ENCODE measurements at places on chromosomes 6 and 20.

- DNase-seq, result no peak
Observed at GRCh38 chr6:44642870-44643522, 255.5 kb downstream of the CDC5L start.

DNA sequence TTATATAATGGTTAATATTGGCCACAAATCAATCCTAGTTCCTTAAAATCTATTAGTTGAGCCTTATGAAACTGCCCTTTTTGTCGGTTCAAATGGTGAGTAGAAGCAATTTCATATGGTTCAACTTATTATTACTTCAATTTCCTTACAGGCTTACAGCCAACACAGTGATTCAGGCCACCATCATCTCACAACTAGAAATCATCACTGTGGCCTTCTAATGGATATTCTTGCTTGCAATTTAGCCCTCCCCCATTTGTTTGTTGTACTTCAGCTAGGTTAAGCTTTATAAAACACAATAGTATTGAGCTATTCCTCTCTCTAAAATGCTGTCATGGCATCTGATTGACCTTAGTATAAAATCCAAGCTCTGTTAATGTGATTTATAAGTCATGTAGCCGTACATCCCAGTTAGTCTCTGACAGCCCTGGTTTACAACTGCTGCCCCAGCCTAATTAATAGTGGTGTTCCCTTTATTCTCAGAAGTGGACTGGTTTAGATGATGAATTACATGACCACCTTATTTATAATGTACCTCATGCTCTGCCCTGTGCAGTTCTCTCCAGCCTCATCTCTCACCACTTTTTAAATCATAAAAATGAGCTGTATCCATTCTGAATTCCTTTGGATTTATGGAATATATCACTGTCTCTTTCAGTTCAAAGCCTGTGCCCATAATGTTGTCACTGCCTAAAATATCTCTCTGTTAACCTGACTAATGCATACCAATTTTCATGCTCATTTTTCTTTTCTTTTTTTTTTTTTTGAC, 36.7 kb downstream of the LAMA2 start:
- DNase-seq, result no peak

DNA sequence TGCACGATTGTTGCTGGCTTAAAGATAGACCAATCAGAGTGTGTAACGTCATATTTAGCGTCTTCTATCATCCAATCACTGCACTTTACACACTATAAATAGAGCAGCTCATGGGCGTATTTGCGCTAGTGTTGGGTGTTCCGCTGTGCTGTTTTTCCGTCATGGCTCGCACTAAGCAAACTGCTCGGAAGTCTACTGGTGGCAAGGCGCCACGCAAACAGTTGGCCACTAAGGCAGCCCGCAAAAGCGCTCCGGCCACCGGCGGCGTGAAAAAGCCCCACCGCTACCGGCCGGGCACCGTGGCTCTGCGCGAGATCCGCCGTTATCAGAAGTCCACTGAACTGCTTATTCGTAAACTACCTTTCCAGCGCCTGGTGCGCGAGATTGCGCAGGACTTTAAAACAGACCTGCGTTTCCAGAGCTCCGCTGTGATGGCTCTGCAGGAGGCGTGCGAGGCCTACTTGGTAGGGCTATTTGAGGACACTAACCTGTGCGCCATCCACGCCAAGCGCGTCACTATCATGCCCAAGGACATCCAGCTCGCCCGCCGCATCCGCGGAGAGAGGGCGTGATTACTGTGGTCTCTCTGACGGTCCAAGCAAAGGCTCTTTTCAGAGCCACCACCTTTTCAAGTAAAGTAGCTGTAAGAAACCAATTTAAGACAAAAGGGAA, 57.9 kb downstream of the TRIM38 start:
- peak; percentile 35 for DNase-seq

DNA sequence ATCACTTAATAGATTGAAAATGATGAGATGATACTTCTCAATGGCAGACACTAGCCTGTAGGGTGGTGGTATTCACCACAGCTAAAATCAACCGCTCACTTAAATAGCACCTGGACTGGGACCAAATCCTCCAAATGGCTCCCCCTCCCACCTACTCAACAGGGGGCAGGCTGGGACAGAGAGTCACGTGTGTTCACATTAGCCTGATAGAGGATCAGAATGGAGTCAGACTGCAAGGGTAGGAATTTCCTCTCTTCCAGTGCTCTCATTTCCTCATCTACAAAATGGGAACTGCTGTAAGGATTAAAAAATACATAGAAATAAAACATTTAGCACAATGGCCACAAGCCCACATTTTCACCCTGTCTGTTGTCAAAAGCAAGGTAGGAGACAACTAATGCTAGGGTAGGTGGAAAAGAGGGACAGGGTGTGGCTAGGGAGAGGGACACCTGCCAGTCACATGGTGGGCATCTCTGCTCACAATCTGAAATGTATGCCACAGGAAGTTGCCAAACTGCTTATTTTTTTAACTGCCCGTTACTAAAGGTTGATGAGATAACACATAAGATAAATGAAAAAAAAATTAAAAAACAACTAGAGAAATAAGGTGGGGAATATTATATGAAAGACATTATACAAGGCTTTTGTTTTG, 55.3 kb downstream of the BACH2 start:
- DNase-seq, result no peak

DNA sequence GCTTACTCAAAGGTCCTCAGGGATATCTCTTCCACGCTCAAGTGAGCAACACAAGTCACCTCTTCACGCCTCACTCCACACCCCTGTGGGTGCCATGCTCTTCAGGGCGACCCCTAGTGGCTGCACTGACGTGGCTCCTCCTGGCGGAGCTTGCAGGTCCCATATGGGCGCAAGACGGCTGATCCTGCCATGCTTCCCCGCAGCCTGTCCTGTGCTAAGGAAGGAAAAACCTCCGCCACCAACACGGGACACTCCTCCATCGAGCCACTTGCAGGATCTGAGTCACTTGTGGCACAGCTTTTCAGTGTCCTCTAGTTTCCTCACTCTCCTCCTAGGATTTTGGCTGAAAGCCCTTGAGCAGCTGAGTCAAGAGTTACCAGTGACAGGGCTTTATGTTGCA, 90.7 kb downstream of the KHDC1L start:
- no peak for DNase-seq

GRCh38 chr20:63417097-63417737, 55.2 kb downstream of the KCNQ2 start:
- no peak for DNase-seq

DNA sequence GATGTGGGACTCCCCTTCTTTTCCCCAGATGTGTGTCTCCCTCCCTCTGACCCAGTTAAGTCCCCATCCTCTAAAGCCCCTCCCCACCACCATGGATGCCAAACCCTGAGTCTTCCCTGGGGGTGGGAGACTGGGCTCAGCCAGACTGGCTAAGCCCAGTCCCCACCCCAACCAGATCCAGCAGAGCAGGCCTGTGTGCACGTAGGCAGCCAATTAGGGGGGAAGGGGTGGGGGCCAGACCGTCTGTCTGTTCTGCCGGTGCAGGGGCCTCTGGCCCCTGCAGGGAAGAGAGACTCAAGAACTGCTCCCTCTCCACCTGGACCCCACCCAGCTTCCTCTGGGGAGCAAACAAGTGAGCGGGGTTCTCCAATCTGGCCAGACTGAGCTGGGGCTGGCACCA, 605 bp downstream of the COX4I2 start:
- no peak for DNase-seq

DNA sequence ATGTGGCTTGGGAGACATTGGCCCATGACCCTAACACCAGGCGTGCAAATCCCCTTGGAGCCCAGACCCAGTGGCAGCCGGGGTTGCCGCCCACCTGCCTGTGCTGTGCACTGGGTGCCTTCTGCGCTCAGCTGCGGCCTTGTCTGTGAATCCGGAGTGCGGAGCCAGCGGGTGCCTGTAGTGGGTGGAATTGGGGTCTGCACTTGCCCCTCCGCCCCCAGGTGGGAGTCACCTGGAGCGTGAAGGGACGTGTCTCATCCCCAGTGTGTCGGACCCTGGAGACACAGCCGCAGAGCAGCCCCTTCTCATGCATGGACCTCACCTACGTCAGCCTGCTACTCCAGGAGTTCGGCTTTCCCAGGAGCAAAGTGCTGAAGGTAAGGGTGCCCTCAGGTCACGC, 22.9 kb upstream of the PYGB start:
- DNase-seq, result no peak

- DNase-seq, result no peak
Observed at GRCh38 chr6:124026694-124027093, 223.0 kb downstream of the NKAIN2 start.

DNA sequence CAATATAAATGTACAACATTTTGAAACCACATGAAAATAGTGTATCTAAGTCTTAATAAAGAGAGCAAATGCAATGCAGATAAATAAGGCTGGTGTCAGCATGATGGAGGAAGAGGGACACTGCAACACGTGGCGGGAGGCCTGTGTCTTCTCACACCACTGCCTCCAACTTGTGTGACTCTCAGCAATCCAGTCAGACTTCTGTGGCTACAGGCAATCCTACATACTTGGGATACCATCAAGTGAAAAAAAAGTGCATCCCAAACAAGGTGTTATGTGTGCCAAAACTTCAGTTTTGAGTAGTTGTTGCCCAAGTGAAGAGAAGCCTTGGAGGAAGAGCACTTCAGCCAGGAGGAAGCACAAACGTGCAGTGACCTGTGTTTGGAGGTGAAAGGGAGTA, 68.6 kb downstream of the PKIB start:
- DNase-seq, result no peak

- no peak for DNase-seq
Observed at GRCh38 chr6:34115403-34115795, 30.5 kb downstream of the GRM4 start.

- no peak for DNase-seq
Observed at GRCh38 chr6:41722969-41723529, 12.4 kb downstream of the TFEB start.

DNA sequence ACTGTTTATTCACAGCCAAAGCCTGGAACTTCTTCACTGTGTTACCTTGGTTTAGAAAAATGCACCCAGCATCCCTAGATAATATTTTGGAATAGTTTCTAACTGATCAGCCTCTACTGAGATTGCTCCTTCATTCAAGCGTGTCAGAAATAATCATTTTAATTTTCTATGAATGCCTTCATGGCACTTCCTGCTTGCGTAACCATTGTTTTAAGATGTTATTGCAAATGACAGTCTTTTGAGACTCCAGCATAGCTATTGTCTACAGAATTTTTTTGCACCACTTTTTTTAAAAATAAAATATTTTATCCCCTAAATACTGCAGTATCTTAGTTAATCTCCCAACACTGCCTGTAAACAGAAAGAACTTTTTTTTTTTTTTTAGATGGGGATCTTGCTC, 213.1 kb downstream of the PHACTR1 start:
- no peak for DNase-seq

GRCh38 chr6:108161724-108162282, 4.0 kb upstream of the NR2E1 start:
- no peak for DNase-seq

DNA sequence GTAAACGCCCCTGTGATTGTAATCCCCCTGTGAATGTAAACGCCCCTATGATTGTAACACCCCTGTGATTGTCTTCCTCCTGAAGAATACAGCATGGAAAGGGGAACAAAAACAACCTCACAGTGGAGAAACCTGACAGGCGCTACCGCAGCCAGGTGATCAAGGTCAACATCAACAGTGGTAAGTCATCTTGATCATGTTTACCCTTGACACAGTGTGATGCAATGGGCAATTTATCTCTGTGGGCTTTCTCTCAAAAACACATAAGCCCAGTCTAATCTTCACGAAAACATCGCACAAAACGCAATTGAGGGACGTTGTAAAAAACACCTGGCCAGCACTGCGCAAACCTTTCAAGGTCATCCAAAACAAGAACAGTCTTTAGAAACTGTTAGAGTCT, 277.2 kb downstream of the PRKN start:
- no peak for DNase-seq

GRCh38 chr6:31122791-31123706, 2.8 kb upstream of the CDSN start:
- DNase-seq, result no peak

GRCh38 chr6:111011360-111012142, 29.7 kb downstream of the RPF2 start:
- DNase-seq, result no peak

DNA sequence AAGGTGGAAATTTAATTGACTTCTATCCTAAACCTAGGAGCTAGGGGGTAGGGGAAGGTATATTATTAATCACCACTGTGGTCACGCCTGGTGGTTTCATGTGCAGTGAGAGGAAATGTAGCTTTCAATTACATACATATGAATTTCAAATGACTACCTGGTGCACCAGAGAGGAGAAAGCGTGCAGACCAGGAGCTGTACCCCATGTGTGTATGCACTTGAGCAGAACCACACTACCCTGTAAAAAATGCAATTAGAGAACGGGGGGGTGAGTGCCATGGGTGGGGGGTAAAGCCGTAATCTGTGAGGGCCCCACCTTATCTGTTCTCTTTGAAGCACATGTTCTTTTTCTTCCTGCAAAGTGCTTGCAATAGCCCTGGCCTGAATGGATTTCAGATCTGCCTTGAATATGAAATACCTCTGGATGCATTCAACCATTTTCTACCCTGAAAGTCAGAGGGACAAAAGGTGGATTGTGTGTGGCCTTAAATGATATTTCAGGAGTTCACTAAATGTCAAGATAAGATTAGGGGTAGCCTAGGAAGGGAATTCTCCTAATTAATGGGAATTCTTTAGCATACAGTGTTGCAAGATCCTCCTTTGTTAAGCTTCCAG, 30.9 kb upstream of the EDN3 start:
- no peak for DNase-seq

GRCh38 chr20:32527447-32528055, 57.6 kb downstream of the NOL4L start:
- no peak for DNase-seq

DNA sequence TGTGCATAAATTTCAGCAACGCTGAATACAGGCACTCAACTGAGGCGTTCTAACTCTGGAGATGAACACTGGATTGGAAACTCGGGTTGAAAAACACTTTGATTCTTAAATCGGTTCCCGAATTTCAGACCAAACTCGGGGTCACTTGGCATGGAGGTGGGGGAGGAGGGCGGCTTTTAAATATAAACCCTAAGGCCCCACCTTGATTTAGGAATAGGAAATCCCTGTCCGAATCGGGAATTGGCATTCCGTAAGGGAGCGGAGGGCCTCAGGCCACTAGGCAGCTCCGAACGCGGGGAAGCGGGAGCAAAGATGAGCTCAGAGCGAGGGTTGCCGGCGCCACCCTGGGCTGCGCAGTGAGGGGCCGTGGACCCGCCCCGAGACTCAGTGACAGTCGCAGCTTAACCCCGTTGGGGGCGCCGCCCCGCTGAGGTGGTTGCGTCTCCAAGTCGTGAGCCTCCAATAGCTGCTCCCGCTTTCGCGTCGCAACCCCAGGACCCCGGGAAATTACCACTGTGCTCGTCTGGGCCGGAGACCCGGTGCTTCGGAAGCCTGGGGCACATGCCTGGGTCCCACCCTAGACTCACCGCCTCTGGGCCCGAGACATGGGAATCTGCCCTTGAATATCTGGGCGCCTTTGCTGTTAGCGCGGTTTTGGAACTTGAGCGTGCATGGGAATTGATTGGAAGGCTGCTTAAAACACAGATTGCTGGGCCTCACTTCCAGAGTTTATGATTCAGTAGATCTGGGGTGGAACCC, 4.6 kb upstream of the SIM1 start:
- DNase-seq, result no peak
